ENCODE measurements at places on chromosomes 2 and 18. TPM values are rescaled to one million over a fixed set of nuclear protein-coding genes. Genes with fewer than 3 reads are reported as not detected.

The ICA1L gene
- total RNA-seq: 5.1 TPM

- peaks cover 11% of the 10 kb centered on the region for H3K36me3 ChIP-seq
- H3K4me3 ChIP-seq: no peak overlapping the region
- H3K4me1 ChIP-seq: peaks cover 8% of the 10 kb centered on the region
Measured at GRCh38 chr2:47504174-47504810, 101.3 kb downstream of the MSH2 start.

- H3K27me3 ChIP-seq: peaks cover 2% of the 10 kb centered on the region
- peaks cover 24% of the 10 kb centered on the region for H3K4me1 ChIP-seq
- DNase-seq: peak; percentile 62
Measured at GRCh38 chr2:231707625-231707926, 749 bp upstream of the PTMA start.

DNA sequence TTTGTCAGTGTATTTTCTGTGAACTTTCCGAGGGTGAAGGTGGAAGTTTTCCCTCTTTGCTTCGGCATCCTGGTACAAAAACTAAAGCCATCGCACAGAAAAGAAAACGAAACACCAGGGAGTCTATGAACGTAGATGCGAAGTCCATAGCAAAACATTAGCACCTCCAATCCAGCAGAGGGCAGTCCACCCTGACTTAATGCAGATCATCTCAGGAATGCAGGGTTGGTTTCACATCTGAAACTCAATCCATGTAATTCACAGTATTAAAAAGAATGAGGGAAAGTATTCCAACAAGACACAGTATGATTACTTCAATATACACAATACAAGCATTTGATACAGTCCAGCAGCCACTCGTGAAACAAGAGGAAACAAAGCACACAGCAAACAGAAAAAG, 70.8 kb downstream of the RTP5 start:
- DNase-seq: peak; percentile 25
- no peaks in the 10 kb centered on the region for H3K27me3 ChIP-seq
- no peak overlapping the region for H3K4me3 ChIP-seq
- no peak overlapping the region for H3K27ac ChIP-seq

The LIPG gene
- 0.45 TPM for total RNA-seq

GRCh38 chr2:164839914-164840457, 1.6 kb downstream of the COBLL1 start:
- no peak overlapping the region for H3K27ac ChIP-seq
- H3K4me1 ChIP-seq: peaks cover 5% of the 10 kb centered on the region
- no peak for DNase-seq

- peaks cover 12% of the 10 kb centered on the region for H3K36me3 ChIP-seq
- DNase-seq: no peak
- H3K4me3 ChIP-seq: no peak overlapping the region
- no peak overlapping the region for H3K27ac ChIP-seq
- peaks cover 46% of the 10 kb centered on the region for H3K4me1 ChIP-seq
- H3K27me3 ChIP-seq: peaks cover 3% of the 10 kb centered on the region
Measured at GRCh38 chr2:138512672-138513071, 11.1 kb downstream of the SPOPL start.

The MSH6 gene
- 127 TPM for total RNA-seq

DNA sequence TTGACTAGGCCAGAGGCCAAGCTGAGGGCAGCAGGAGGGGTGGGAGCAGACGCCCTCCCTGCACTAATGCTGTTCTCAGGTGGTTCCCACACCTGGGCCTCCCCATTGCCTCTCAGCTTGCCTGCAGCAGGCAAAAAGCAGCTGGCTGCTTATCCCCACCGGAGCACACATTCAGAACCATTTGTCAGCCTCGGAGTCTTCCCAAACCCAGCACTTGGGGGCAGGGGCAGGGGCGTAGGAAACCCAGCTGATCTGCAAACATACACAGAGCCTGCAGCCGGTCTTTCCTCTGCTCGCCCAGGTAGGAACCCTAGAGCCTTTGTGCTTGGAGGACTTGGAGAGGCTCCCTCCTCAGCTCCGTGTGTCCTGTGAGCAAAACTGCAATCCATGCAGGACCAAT, 249.8 kb downstream of the CYP26B1 start:
- DNase-seq: no peak
- H3K4me3 ChIP-seq: no peak overlapping the region
- no peak overlapping the region for H3K27ac ChIP-seq
- peaks cover 8% of the 10 kb centered on the region for H3K27me3 ChIP-seq

- no peak overlapping the region for H3K27ac ChIP-seq
- H3K27me3 ChIP-seq: peaks cover 26% of the 10 kb centered on the region
- no peak for DNase-seq
- no peaks in the 10 kb centered on the region for H3K4me1 ChIP-seq
Measured at GRCh38 chr2:65458999-65459398, 26.6 kb upstream of the SPRED2 start.

The CDC42EP3 gene
- 8.5 TPM for total RNA-seq

The C18orf54 gene
- 11.5 TPM for total RNA-seq

The MALT1 gene
- 41.0 TPM for total RNA-seq

The SESTD1 gene
- 11.3 TPM for total RNA-seq

- H3K4me1 ChIP-seq: peaks cover 12% of the 10 kb centered on the region
- H3K27ac ChIP-seq: no peak overlapping the region
- no peak for DNase-seq
Measured at GRCh38 chr18:22174341-22175145, 5.2 kb downstream of the GATA6 start.

- no peak for DNase-seq
- H3K27me3 ChIP-seq: no peaks in the 10 kb centered on the region
- no peak overlapping the region for H3K4me3 ChIP-seq
- no peak overlapping the region for H3K27ac ChIP-seq
- peaks cover 31% of the 10 kb centered on the region for H3K4me1 ChIP-seq
Measured at GRCh38 chr2:160315337-160315736, 115.3 kb upstream of the ITGB6 start.

DNA sequence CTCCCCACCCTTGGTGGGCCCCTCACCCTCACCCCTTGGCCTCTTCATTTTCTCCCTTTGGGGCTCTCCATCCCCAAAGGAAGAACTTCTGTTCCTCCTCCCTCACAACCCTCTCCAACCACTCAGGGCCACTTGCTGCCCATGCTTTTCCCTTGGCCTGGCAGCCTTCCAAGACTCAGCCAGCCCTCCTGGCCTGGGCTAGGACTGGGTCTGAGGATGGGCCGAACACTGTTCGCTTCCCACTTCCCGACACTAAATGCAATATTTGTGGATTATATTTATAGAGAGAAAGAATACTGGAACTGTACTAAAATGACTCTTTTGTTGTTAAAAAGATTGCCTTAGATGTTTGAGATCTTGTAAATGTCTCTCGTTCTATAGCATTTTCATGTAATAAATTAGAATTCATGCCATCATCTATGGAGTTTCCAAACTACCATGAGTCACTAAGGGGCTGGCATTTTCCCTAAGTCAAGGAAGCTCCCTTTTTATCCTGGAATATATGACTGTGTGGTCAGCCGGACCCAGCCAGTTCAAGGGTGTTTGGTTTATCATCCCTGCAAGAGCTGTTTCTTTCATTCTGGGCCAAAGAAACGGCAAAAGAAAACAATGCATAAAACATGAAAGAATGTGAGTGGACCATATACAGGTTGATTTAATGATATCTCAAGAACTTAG, 3.8 kb downstream of the CXCR2 start:
- no peak overlapping the region for H3K27ac ChIP-seq
- peaks cover 6% of the 10 kb centered on the region for H3K27me3 ChIP-seq
- no peaks in the 10 kb centered on the region for H3K36me3 ChIP-seq

DNA sequence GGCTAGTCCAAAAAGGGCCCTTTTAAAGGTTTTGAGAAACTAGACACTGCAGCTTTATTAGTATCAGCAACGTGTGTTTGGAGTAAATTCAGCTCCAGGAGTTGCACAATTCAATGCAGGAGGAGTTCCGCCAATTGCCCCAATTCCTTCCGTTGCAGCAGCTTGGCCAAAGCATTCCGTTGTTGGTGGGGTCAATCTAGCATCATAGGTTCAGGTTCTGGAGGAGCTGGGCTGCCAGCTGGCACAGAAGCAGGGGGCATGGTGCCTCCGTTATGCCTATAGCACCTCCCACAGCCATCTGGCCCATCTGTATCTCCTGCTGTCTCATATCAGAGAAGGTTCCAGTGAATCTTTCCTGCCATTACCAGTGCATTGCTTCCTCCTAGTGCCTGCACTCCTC, 55.4 kb downstream of the REL start:
- peaks cover 8% of the 10 kb centered on the region for H3K4me1 ChIP-seq
- H3K27ac ChIP-seq: no peak overlapping the region
- H3K27me3 ChIP-seq: no peaks in the 10 kb centered on the region
- peaks cover 43% of the 10 kb centered on the region for H3K36me3 ChIP-seq
- no peak for DNase-seq
- no peak overlapping the region for H3K4me3 ChIP-seq

The MAPRE2 gene
- total RNA-seq: 66.2 TPM

GRCh38 chr2:72993147-72993932, 76.0 kb downstream of the EMX1 start:
- H3K36me3 ChIP-seq: no peaks in the 10 kb centered on the region
- peak; percentile 42 for DNase-seq
- no peaks in the 10 kb centered on the region for H3K27me3 ChIP-seq
- no peak overlapping the region for H3K4me3 ChIP-seq
- H3K27ac ChIP-seq: no peak overlapping the region
- no peaks in the 10 kb centered on the region for H3K4me1 ChIP-seq

DNA sequence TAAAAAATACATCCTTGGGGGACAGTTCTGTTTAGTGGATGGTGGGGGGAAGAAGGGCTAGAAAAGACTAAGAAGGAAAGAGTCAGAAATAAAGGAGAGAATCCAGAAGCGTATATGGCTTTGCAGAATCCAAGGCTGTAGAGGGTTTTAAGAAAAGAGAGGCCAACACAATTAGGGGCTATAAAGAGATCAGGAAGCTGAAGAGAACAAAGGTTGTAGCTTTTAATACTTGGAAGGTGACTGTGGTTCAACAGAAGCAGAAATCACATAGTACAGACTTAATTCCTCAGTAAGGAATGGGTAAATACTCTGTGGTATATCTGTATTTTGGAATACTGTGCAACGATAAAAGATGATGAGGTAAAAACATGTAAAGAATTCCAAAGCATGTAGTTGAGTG, 286.4 kb downstream of the AGPS start:
- H3K27me3 ChIP-seq: peaks cover 5% of the 10 kb centered on the region
- no peaks in the 10 kb centered on the region for H3K4me1 ChIP-seq
- DNase-seq: no peak
- no peak overlapping the region for H3K4me3 ChIP-seq
- no peak overlapping the region for H3K27ac ChIP-seq
- H3K36me3 ChIP-seq: no peaks in the 10 kb centered on the region

The CNGA3 gene
- total RNA-seq: not detected

DNA sequence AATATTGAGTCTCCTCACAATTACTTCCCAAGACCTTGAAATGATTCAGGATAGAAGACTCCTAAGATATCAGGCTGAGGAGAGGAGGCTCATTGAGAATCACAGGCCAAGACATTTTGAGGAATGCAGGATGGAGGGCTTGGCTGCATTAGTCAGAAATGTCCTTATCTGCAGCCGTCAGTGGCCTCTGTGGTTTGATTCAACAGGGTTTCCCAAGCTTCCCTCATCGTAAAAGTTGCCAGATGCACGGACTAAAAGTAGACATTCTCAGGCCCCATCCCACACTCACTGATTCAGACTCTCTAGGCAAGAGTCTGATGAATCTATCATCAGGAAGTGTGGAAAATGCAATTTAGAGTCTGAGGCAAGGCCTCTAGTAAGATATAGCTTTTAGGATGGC, 34.0 kb upstream of the TMEM178A start:
- no peak for DNase-seq
- H3K36me3 ChIP-seq: no peaks in the 10 kb centered on the region
- peaks cover 3% of the 10 kb centered on the region for H3K27me3 ChIP-seq

- H3K4me1 ChIP-seq: no peaks in the 10 kb centered on the region
- H3K4me3 ChIP-seq: no peak overlapping the region
- H3K36me3 ChIP-seq: no peaks in the 10 kb centered on the region
- H3K27ac ChIP-seq: no peak overlapping the region
- H3K27me3 ChIP-seq: peaks cover 2% of the 10 kb centered on the region
Measured at GRCh38 chr18:22378672-22379282, 38.9 kb downstream of the CTAGE1 start.

DNA sequence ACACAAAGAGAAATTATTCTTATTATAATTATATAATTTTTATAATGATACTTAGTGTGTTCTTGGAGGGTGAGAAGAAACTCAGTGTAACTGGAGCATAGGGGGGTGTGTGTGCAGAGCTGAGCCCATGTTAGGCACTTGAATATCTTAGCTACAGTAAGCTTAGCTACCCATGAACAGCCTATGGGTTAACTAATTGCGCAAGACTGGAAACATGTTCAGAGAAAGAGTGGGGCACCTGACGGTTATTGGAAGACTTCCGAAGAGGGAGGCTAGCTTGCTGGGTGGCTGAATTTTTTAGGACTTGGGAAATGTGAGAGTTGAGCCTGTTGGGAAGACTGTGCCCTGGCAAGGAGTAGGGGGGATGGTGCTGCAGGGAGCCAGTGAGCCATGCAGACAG, 229.2 kb downstream of the SLC4A3 start:
- no peak overlapping the region for H3K4me3 ChIP-seq
- no peaks in the 10 kb centered on the region for H3K36me3 ChIP-seq
- H3K27me3 ChIP-seq: peaks cover 8% of the 10 kb centered on the region
- H3K4me1 ChIP-seq: no peaks in the 10 kb centered on the region

DNA sequence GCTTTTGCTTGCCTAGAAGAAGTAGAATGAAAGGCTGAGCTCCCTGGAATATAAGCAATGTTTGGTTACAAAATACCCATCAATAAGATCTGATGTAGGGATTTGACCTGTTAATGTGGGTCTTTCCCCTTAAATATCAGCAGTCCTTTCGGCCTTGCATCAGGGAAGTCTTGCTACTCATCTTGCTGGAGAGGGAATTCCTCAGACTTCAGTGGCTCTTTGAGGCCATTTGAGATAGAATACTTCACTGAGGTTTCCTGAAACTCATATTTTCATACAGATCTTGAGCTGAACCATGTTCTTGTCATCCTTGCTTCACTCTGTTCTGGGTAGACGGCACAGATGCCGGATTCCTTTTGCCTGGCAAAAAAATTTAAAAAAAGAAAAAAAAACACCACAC, 3.9 kb downstream of the TWIST2 start:
- no peaks in the 10 kb centered on the region for H3K4me1 ChIP-seq
- no peak for DNase-seq
- no peak overlapping the region for H3K4me3 ChIP-seq
- no peak overlapping the region for H3K27ac ChIP-seq
- peaks cover 39% of the 10 kb centered on the region for H3K27me3 ChIP-seq

GRCh38 chr2:44652701-44653100, 288.8 kb upstream of the SIX3 start:
- H3K36me3 ChIP-seq: no peaks in the 10 kb centered on the region
- H3K27me3 ChIP-seq: no peaks in the 10 kb centered on the region
- no peak overlapping the region for H3K4me3 ChIP-seq
- no peak overlapping the region for H3K27ac ChIP-seq
- H3K4me1 ChIP-seq: no peaks in the 10 kb centered on the region
- no peak for DNase-seq

The DSG3 gene
- not detected for total RNA-seq

The ECEL1 gene
- total RNA-seq: not detected

The DCTN1 gene
- 54.0 TPM for total RNA-seq
